Neural progenitor cell (in vitro differentiated cells): ENCODE measurements at places on chromosomes 3 and 15.

- DNase-seq: no peak
Measured at GRCh38 chr15:42184296-42184695, 23.8 kb downstream of the VPS39 start.

DNA sequence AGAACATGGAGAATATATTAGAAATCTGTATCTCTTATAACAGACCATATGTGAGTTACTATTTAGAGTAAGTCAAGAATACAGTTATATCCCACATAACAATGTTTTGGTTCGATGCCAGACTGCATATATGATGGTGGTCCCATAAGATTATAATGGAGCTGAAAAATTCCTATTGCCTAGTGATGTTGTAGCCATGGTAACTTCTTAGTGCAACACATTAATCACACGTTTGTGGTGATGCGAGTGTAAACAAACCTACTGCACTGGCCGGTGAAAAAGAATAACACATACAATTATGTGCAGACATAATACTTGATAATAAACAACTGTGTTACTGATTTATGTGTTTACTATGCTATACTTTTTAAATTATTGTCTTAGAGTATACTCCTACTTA is 69.8 kb upstream of the MNS1 start:
- DNase-seq: no peak

DNA sequence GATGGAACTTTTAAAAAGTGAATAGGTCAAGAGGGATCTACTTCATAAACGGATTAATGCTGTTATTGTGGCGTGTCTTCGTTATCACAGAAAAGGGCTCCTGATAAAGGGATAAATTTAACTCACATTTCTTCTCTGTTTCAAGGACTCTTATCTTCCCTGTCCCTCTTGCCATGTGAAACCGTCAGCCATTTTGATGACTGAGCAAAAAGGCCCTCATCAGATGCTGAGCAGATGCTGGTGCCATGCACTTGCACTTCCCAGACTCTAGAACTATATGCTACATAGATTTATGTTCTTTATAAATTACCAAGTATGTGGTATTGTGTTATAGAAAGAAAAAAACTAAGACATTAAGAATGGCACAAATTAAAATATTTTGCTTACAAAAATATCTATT is 1011.8 kb upstream of the GBE1 start:
- DNase-seq: no peak

DNA sequence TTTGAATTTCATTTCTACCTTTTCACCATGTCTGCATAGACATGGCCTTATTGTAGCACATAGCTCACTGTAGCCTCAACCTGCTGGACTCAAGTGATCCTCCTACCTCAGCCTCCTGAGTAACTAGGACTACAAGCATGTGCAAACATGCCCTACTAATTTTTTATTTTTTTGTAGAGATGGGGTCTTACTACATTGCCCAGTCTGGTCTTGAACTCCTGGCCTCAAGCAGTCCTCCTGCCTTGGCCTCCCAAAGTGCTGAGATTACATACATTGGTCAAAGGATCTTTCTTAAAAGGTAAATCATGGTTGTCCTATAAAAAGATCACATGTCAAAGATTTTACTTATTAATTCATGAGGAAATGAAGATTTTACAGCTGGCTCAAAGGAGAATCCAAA is 57.2 kb upstream of the GOLGA8B start:
- no peak for DNase-seq

- DNase-seq: no peak
Measured at GRCh38 chr15:80414546-80415357, 10.6 kb downstream of the ARNT2 start.

- no peak for DNase-seq
Measured at GRCh38 chr15:40906991-40907802, 12.9 kb downstream of the VPS18 start.

DNA sequence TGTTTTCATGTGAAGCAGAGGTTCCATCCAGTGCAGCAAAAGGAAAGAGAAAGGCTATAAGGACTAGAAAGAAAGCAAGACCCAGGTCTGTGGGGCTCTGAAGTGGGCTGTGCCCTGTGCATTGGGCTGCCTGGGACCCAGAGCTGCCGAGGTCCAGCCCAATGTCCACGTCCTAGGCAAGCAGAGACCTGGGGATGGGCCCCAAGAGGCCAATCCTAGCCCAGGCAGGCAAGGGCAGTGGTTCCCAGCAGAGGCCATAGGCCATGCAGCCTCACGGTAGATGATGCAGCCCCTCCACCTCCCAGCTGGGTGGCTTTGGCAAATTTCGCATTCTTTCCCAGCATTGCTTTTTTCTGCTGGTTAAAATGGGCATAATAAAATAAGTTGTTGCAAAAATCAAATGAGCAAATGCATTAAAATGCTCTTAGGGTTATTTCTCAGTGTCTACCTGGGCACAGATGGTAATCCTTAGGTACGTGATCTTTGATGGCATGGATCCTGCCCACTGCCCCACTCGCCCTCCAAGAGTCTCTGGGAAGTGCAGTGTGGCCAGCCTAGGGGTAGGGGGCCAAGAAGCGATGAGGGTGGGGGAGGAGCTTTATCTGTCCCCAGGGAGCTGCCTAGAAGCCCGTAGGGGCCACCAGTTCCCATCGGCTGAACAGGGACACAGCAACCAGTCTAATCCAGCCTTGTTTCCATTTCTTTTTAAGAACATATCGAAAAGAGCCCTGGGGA is 22.3 kb upstream of the GP9 start:
- DNase-seq: no peak

- no peak for DNase-seq
Measured at GRCh38 chr3:177426878-177427495, 229.7 kb upstream of the TBL1XR1 start.

DNA sequence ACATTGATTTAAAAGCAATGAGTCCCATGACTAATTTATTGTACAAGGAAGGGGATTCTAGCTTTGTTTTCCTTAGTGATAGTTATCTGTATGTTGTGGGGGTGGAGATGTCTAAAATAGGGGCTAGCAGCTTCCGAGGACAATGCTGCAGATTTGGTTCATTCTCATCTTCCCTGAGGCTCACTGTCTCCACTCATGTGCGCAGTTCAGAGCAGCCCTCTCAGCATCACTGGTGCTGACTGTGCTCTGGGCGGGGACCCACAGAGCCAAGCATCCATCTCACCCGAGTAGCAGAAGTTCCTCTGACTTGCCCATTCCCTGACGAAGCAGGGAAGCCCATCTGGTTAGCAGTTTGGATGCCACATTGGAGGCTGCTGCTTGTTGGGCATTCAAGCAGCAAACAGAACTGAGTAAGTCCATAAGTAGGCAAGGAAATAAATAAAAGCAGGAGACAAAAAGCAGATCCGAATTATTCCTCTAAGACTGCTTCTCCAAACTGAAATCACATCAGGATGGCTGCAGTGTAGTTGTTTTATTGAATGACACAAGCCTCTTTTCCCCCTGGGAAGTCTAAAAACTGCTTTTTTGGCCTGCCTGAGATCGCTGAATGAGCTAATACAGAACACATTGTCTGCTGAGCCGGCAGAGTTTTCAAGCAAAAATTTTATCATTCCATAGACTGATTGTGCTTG is 27.5 kb downstream of the RARB start:
- DNase-seq: peak; percentile 27

DNA sequence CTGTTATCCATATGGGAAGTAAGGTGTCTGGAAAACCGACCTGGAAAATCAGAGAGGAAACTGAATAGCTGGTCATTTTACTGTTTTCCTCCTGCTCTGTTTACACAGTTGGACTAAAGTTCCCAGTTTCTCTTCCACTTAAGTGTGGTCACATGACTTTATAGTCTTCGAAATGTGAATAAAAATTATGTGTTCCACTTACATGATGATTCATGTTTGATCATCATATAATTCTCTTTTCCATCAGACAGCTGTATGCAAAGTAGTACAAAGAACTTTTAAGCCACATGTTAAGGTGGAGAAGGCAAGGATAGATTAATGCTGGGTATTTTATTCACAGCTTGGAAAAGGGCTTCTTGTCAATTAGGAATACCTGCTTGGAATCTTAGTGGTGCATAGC is 525.5 kb upstream of the BCHE start:
- no peak for DNase-seq

GRCh38 chr3:10999221-11000107 is 6.9 kb downstream of the SLC6A1 start:
- no peak for DNase-seq

GRCh38 chr3:172447611-172448579 is at the start of gene GHSR:
GHSR (minus strand) TSS chr3:172448456; CDS start chr3:172448413, 43 bp downstream.
- peak; percentile 28 for DNase-seq
